ENCODE measurements at places on chromosomes 11 and 22. TPM values are rescaled to one million over a fixed set of nuclear protein-coding genes. Genes with fewer than 3 reads are reported as not detected.

DNA sequence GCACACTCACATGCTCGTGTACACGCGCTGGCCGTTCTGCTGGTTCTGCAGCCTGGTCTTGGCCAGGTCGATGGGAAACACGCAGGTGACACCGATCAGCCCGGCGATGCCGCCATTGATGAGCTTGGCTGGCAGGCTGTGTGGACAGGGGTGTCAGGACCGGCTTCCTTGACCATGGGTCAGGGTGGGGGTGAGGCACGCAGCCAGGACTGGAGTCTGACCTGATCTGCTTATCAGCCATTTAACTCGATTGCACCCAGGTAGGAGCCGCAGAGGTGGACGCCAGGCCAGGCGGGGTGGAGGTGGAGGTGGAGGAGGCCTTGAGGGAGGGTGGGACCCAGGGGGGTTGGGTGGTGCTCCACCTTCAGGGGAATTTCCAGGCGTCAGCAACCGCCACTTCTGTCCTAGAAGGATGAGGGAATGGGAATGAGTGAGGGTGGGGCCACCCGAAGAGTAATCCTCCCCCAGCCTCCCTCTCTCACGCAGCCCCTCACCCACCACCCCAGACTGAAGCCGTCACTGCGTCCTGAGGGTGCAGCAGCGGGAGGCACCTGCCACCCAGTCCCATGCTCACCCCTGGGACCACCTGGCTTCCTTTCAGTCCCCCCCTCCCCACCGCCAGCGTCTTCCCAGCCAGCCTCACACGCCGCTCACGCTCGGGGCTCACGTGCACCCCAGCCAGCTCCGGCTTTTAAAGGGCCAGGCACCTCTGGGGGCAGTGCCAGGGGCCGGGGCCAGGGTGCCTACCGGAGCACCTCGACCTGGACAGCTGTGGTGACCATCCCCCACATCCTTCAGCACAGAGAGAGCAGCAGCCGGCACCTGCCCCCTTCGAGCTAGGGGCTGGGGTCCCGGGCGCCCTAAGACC is 3.1 kb downstream of the SLC25A22 start:
- H3K4me3 ChIP-seq = peak overlapping the region; percentile 67
- H3K27ac ChIP-seq = no peak overlapping the region
- DNase-seq = no peak
- H3K4me1 ChIP-seq = peaks cover 37% of the 10 kb centered on the region
- peaks cover 36% of the 10 kb centered on the region for H3K36me3 ChIP-seq

- no peaks in the 10 kb centered on the region for H3K27me3 ChIP-seq
- peaks cover 60% of the 10 kb centered on the region for H3K4me1 ChIP-seq
- peak; percentile 79 for DNase-seq
- H3K27ac ChIP-seq = peak overlapping the region; percentile 61
- H3K36me3 ChIP-seq = peaks cover 37% of the 10 kb centered on the region
These were observed 15.5 kb upstream of the ST3GAL4 start for GRCh38 chr11:126339863-126340434.

DNA sequence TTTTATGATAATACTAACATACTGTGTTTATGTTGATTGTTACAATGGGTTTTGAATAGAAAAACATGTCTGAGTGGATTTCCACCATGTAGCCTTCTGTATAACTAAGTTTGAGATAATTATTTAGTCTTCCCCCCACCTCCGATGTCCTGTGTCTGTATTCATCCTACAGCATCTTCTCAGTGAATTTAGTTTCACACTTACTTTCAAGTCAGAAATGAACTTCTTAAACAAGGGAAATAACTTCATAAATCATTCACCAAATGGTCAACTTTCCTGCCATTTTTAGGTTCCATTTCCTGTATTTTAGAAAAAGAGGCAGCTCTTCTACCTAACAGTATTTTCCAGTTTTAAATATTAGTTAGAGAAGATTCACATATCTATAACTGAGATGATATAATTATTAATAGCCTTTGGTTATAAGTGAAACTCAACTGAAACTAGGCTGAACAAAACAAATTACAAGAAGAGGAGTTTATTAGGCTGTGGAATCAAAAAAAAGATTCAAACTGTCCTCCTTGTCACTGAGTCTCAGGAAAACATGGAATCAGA is 3.5 kb downstream of the OR51B5 start:
- H3K27me3 ChIP-seq = no peaks in the 10 kb centered on the region
- DNase-seq = no peak
- H3K36me3 ChIP-seq = no peaks in the 10 kb centered on the region
- H3K4me1 ChIP-seq = no peaks in the 10 kb centered on the region
- H3K4me3 ChIP-seq = no peak overlapping the region
- H3K27ac ChIP-seq = no peak overlapping the region

DNA sequence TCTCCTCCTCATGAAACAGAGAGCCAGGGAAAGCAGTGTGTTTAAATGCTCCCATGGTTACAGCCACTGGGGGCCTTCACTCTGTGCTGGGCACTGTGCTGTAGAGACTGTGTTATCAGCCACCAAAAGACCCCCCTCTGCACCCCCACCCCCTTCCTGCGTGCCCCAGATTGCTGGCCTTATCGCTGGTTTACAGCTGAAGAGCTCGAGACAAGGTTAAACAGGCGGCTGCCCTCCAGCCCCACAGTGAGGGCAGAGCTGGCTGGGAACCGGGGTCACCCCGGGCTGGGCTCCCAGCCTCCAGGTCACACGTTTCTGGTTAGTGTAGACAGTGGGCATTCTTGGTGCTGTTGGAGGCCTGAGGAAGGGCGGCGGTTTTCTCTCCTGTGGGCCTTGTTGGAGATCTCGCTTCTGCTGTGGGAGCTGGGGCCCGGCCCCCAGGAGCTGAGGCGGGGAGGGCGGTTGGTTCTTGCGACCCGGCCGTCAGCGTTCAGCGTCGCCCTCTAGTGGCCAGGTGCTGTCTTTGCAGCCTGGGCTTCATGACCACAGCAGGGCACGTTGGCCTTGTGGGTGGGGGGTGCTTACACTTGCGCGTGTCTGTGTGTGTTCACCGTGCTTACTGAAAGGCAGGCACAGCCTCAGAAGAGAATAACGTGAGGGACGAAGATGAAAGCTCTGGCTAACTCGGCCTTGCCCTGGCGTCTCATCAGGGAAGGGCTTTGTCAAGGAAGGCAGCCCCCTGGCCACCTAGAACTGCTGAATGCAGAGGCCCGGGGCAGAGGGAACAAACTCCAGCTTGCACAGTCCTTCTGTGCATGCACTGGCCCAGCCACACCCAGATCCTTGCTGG is 40.8 kb downstream of the TBC1D22A start:
- peaks cover 40% of the 10 kb centered on the region for H3K36me3 ChIP-seq
- no peak overlapping the region for H3K27ac ChIP-seq
- H3K4me3 ChIP-seq = no peak overlapping the region
- no peaks in the 10 kb centered on the region for H3K27me3 ChIP-seq
- peaks cover 19% of the 10 kb centered on the region for H3K4me1 ChIP-seq

GRCh38 chr22:38733724-38734381 is 21.9 kb downstream of the SUN2 start:
- H3K4me1 ChIP-seq = peaks cover 34% of the 10 kb centered on the region
- peak; percentile 47 for DNase-seq
- H3K27me3 ChIP-seq = no peaks in the 10 kb centered on the region
- H3K36me3 ChIP-seq = peaks cover 6% of the 10 kb centered on the region

DNA sequence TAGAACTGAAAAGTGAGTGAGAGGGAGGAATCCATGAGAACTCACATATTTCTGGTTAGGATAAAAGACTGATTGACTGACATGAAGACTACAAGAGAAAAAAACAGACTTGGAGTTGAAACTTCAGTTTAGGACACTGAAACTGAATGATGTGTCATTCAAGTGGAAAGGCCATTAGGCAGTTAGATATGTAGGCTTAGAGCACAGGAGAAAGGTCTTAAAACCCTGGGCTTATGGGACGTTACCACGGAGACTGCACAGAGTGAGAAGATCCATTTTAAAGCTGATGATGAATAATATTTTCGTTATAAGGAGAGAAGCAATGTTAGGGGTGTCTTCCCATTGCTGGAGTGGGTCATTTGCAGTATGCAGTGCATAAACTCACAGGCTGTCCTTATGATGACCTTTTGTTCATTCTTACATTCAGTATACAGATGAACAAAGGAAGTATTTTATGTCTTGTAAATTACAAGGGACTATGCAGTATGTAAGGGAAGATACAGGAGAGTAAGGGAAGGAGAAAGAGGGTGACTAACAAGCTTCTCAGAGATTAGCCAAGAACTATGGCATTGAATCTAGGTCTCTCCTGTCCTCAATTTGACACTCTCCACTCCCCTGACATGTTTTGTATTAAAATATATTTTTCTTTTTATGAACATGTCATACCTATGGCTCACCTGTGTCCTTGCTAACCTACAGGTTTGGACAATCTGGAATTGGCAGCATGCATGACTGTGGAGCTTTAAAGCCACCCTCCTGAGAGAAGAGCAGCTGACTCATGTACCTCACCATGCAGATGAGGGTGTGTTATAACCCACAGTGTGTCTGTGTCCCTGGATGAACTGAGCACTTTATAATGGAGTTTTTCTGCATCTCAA is 63.7 kb downstream of the MAML2 start:
- H3K4me1 ChIP-seq = no peaks in the 10 kb centered on the region
- H3K4me3 ChIP-seq = no peak overlapping the region
- no peaks in the 10 kb centered on the region for H3K27me3 ChIP-seq
- no peak for DNase-seq
- H3K27ac ChIP-seq = no peak overlapping the region

GRCh38 chr11:106344394-106344793 is 266.9 kb downstream of the AASDHPPT start:
- no peaks in the 10 kb centered on the region for H3K4me1 ChIP-seq
- H3K27ac ChIP-seq = no peak overlapping the region
- H3K4me3 ChIP-seq = no peak overlapping the region
- H3K27me3 ChIP-seq = no peaks in the 10 kb centered on the region

- peak; percentile 62 for DNase-seq
- no peaks in the 10 kb centered on the region for H3K27me3 ChIP-seq
- no peak overlapping the region for H3K4me3 ChIP-seq
These were observed 96.5 kb downstream of the CWC15 start for GRCh38 chr11:94876645-94877442.

DNA sequence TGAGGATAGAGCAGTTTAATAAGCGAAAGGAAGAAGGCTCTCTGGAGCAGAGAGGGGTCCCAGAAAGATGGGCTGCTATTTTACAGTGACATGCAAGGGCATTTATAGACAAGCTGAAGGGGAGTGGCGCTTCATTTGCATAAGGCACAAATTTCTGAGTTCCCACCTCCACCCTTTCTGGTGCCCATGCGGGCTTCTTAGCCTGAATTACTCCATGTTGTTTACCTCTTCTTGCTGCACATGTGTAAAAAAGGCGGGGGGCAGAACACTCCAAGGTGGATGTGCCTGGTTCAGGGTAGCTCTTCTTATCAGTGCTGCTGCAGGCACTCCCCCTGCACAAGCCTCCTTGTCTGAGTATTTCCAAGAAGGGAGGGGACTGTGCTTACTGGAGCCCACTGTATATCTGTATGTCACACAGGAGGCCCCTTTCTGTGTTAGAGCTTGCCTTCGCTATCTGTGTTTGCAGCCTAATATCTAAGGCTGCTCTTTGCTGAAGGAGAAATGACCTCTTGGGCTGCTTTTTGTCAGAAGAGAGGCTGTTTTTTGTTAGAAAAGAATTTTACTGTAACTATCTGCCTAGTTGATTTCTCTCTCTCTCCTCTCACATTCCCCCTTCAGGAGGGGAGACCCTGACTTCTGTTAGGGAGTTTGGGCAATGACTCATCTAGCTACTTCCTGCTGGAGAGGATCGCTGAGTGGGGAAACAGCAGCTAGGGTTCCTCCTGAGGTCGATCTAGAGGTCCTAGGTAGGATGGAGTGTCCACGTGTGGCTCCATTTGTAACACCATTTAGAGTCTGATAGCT is 1057.0 kb upstream of the CNTN5 start:
- H3K27ac ChIP-seq = no peak overlapping the region
- H3K36me3 ChIP-seq = no peaks in the 10 kb centered on the region
- no peaks in the 10 kb centered on the region for H3K27me3 ChIP-seq
- H3K4me1 ChIP-seq = no peaks in the 10 kb centered on the region
- no peak overlapping the region for H3K4me3 ChIP-seq

DNA sequence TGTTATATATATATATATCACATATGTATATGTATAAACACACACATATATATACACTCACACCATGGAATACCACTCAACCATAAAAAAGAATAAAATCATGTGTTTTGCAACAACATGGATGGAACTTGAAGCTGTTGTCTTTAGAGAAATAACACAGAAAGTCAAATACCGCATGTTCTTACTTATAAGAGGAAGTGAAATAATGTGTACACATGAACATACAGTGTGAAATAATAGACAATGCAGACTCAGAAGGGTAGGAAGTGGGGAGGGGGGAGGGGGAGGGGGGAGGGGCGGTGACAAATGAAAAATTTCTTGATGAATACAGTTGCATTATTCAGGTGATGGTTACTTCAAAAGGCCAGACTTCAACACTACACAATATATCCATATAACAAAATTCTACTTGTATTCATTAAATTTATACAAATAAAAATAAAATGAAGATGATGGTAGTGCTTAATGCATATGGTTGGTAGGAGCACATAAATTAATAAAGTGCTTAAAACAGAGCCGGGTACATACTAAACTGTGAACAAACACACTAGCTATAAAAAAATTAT is 5.8 kb upstream of the OR5B2 start:
- DNase-seq = no peak
- H3K27me3 ChIP-seq = no peaks in the 10 kb centered on the region
- H3K36me3 ChIP-seq = no peaks in the 10 kb centered on the region
- H3K27ac ChIP-seq = no peak overlapping the region
- no peak overlapping the region for H3K4me3 ChIP-seq
- H3K4me1 ChIP-seq = no peaks in the 10 kb centered on the region

GRCh38 chr11:131025020-131025419 is 108.7 kb upstream of the SNX19 start:
- H3K4me3 ChIP-seq = no peak overlapping the region
- DNase-seq = no peak
- H3K36me3 ChIP-seq = no peaks in the 10 kb centered on the region
- no peak overlapping the region for H3K27ac ChIP-seq

DNA sequence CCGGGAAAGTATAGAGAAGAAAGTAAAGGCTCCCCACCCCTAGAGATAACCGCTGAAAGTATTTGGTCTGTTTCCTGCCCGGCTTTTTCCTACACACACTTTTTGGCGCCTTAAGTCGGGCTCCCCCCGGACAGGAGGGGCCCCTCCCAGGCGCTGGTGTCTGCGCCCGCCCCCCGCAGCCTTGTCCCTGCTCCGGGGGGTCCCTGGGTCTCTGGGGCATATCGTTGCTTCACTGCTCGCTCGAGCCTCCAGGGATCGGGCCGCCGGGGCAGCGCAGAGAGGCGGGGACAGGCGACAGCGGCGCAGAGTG is 928 bp upstream of the CRACR2B start:
- H3K36me3 ChIP-seq = peaks cover 19% of the 10 kb centered on the region
- H3K4me3 ChIP-seq = peak overlapping the region; percentile 60
- H3K4me1 ChIP-seq = peaks cover 67% of the 10 kb centered on the region
- no peak for DNase-seq

The P4HA3 gene
- total RNA-seq = not detected

The APOA5 gene
- not detected for total RNA-seq

The OR10D3 gene
- total RNA-seq = not detected

The HPX gene
- total RNA-seq = not detected

The BACE1-AS gene
- 15.1 TPM for total RNA-seq

All from heart right ventricle (tissue), 16 donors.